ENCODE measurements at places on chromosomes 12 and 14.

GRCh38 chr12:90287585-90287984 lies 578.9 kb upstream of the ATP2B1 start:
- DNase-seq = no peak
- H3K4me1 ChIP-seq = no peaks in the 10 kb centered on the region
- no peaks in the 10 kb centered on the region for H3K27me3 ChIP-seq

DNA sequence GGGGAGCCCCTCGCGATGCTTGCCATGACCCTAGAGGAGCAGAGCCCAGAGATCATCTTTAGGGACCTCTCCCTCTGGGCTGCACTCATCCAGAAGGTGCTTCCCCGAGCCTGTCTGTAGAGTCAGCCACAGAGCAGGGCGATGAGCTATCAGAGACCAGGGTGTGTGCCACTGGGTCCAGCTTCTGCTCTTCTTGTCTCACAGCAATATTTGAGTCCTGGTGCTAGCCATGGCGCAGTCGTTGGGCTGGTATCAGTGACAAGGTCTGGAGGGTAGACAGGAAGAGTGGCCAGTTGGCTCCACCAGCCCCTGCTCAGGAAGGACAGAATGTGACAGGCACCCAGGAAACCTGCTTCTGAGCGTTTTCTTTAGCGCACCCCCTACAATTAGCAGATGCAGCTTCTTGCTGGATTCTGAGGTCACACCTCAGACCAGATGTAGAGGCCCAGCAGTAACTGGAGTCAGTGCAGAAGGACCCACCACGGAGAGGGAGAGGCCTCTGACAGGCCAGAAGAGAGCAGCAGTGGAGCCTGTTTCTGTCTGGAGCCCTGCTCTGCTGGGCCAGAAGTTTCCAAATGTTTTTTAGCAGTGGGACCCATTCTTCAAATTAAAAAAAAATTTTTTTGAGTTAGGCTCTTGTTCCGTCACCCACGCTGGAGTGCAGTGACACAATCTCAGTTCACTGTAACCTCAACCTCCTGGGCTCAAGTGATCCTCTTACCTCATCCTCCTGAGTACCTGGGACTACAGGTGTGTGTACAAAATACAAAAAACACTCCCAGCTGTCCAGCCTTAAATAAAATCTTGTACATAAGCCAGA lies 23.7 kb downstream of the ANKRD9 start:
- H3K4me1 ChIP-seq = no peaks in the 10 kb centered on the region
- no peak overlapping the region for H3K4me3 ChIP-seq
- DNase-seq = no peak
- H3K36me3 ChIP-seq = peaks cover 20% of the 10 kb centered on the region
- H3K27me3 ChIP-seq = no peaks in the 10 kb centered on the region

GRCh38 chr14:26344596-26344995 lies 253.2 kb downstream of the NOVA1 start:
- no peak overlapping the region for H3K27ac ChIP-seq
- no peaks in the 10 kb centered on the region for H3K36me3 ChIP-seq
- no peaks in the 10 kb centered on the region for H3K4me1 ChIP-seq
- no peak for DNase-seq
- H3K4me3 ChIP-seq = no peak overlapping the region

- no peak for DNase-seq
- H3K4me3 ChIP-seq = no peak overlapping the region
- no peak overlapping the region for H3K27ac ChIP-seq
- H3K36me3 ChIP-seq = no peaks in the 10 kb centered on the region
- no peaks in the 10 kb centered on the region for H3K4me1 ChIP-seq
Measured at GRCh38 chr14:101022916-101023435, 119.5 kb upstream of the RTL1 start.

- peaks cover 43% of the 10 kb centered on the region for H3K36me3 ChIP-seq
- H3K27me3 ChIP-seq = no peaks in the 10 kb centered on the region
- H3K27ac ChIP-seq = peak overlapping the region; percentile 98
- peak overlapping the region; percentile 95 for H3K4me3 ChIP-seq
- peaks cover 27% of the 10 kb centered on the region for H3K4me1 ChIP-seq
- DNase-seq = peak; percentile 78
Measured at GRCh38 chr12:133130808-133131128, 341 bp downstream of the ZNF10 start.
